Fibroblast of skin of abdomen (primary cell): ENCODE measurements at places on chromosomes 16 and 17.

GRCh38 chr17:39139161-39139511, 12.3 kb downstream of the PLXDC1 start:
- DNase-seq, result peak; percentile 90

DNA sequence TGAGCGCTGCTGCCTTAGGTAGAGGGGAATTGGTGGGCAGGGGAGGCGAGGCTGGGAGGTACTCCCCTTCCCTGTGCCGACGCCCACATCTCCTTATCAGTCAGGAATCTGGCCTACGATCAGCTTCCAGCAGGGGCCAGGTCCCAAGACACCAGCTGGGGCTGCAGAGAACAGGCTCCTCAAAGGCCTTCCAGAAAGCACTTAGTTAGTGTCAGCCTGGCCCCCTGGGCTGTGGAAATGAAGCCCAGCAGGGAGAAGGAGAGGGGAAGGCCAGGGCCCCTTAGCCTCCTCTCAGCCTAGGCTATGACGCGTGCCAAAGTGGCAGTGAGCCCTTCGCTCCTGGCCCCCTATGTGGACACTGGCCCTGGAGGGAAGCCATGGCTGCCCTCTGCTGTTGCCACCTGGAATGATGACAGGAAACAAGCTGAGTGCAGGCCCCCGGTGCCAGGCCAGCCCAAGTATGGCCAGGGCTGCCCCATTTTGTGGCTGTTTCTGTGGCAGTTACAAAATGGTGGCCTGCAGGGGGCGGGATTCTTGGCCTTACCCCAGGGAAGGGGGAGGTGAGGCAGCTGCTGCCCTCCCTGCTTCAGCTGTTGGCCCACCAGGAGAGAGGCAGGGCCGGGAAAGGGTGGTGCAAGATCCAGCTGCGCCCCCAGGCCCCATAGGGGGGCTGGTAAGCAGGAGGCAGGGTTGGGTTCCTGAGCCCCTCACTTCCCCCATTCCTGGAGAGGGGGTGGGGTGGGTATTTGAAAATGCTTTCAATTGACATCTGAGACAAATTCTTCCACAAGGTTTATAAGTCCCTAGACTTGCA, 11.3 kb downstream of the TBX4 start:
- no peak for DNase-seq

GRCh38 chr16:557463-558297, 2.5 kb upstream of the PRR35 start:
- no peak for DNase-seq

DNA sequence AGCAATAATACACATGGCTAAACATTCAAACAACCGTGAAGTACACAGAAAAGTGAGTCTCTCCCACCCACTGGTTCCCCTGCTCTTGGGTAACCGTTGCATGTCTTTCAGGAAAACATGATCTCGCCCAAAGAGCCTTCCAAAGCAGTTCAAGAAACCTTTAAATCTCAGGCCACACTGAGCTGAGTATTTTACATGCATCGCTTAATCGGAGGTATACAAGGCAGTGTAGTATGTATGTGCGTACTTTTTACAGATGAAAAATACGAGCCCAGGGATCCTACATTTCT, 741 bp upstream of the DEXI start:
- no peak for DNase-seq

- DNase-seq, result no peak
These were observed 32.2 kb downstream of the RHBDL3 start for GRCh38 chr17:32297860-32298259.

- DNase-seq, result no peak
These were observed 14.1 kb upstream of the G6PC1 start for GRCh38 chr17:42886283-42887176.

- DNase-seq, result no peak
These were observed 7.3 kb downstream of the CX3CL1 start for GRCh38 chr16:57379579-57379978.

GRCh38 chr16:89363621-89364393, 126.6 kb downstream of the ANKRD11 start:
- DNase-seq, result peak; percentile 68

GRCh38 chr17:80129006-80129565, 17.8 kb downstream of the EIF4A3 start:
- no peak for DNase-seq

GRCh38 chr16:27762441-27762840, 212.5 kb downstream of the KATNIP start:
- no peak for DNase-seq

DNA sequence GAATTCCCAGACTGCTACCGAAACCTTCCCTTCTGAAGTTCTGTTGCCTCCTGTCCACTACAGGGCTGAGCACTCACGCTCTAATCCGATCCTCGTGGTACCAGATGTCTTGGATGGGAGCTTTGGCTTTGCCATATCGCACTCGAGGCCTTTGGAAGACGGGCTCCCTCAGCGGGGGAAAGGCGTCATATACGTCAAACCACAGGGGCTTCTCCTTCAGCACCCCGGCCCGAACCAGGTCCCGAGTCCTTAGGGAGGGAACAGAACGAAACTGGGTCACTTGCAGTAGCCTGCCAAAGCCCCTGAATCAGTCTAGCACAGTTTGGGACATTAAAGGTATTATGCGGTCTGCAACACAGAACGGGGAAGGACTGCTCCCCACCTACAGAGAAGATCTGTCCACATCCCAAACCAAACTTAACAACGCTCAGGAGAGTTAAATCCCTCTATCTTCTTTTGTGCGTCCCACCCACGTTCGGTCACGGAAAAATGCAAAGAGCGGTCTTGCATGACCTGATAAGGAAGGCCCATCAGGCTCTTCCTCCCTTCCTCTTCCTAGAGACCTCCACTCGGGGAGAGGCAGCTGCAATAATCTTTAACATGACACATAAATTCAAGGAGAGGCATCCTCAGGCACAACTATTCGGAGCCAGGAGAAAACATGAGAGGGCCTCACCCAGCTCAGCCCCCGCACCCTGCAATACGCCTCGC, 526 bp downstream of the MRPS23 start:
- no peak for DNase-seq

DNA sequence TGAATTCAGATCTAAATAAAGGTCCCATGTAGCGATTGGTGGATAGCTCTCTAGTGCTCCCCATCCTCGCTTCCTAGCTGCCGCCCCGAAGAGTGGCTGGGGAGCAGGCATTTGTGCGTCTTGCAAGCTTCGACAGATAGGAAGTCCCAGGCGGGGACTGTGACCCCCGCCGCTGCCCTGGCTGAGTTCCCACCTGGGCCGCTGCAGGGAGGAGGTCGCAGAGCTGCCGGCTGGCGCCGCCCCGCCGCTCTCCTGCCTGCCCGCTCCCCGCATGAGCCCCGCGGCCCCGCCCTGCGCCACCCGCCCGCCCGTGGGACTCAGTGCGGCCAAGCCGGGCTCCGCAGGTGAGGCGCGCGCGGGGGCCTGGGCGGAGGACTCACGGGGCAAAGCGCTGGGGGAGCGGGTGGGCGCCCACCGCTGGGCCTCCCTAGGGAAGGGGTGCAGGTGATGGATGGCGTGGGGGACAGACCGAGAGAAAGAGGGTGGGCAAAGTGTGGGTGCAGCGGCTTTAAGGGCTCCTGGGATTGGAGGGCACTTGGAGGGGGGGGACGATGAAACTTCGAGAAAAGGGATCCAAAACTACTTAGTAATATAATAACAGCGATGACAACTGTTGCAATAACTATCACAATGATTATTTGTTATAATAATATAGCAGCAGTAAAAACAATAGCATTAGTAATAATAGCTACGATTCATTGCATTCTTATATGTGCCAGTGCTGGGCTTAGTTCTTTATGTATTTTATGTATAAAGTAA, at the start of gene OTOA:
Gene OTOA (plus strand): TSS at position 80 of the 759 bp plus-strand sequence. CDS start 14,547 bp downstream, outside the sequence.
- DNase-seq, result no peak

DNA sequence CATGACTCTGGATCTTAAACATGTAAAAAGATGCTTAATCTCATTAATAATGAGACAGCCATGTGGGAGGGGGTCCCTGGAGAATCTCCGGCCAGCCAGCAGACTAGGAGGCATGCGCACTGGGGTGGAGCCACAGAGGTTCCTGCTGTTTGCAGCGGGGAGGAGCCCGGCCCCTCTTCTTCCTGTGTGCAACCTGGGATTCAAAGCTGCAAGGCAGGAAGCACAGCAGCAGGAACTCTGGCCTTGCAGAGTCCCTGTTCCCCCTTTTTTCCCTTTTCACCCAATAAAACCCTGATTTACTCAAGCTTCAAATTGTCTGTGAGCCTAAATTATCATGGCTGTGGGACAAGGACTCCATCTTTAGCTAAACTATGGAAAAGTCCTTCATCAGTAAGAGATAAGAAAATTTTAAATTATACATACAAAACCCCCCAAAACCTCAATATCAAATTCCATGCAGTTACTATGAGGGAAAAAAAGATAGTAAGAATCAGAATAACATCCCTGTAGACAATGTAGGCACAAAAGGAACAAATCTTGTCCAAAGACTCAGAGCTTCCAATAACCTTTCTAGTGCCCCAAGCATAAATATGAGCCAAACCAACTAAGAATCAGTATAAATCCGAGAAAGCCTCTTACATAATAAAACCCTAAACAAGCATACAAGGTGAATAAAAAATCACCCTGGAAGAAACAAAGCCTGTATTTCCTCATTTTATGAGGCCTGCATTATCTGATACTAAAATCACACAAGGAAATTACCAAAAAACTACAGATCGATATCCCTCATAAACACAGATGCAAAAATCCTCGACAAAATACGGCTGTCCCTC, 12.1 kb downstream of the CFDP1 start:
- DNase-seq, result peak; percentile 68

DNA sequence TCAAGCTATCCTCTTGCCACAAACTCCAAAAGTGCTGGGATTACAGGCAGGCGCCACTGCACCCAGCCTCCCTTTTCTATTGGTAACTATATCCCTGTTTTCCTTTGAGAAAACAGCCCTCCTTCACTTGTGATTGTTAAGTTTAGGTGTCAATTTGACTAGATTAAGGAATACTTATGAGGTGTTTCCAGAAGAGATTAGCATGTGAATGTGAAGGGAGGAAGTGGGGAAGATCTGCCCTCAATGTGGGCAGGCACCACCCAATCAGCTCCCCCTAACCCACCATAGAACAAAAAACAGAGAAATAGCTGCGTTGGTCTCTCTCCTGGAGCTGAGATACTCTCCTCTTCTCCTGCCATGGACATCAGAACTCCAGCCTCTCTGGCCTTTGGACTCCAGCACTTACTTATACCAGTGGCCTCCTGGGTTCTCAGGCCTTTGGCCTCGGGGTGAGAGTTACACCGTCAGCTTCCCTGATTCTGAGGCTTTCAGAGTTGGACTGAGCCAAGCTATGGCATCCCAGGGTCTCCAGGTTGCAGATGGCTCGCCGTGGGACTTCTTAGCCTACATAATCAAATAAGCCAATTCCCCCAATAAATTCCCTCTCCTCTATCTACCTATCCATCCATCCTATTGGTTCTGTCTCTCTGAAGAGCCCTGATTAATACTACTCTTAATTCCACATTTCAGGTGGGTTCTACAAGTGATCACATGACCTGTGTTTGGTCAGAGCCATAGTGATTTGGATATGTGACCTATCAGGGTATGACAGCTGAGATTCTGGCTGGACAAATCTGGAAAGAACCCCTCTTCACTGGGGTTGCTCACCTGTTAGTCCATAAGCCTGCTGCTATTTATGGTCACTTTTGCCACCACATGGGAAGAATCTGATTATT, 12.0 kb upstream of the STAT3 start:
- no peak for DNase-seq

- no peak for DNase-seq
These were observed 5.8 kb downstream of the FOXL1 start for GRCh38 chr16:86584071-86584685.

- DNase-seq, result no peak
These were observed 1.6 kb downstream of the CKLF start for GRCh38 chr16:66554021-66554420.

DNA sequence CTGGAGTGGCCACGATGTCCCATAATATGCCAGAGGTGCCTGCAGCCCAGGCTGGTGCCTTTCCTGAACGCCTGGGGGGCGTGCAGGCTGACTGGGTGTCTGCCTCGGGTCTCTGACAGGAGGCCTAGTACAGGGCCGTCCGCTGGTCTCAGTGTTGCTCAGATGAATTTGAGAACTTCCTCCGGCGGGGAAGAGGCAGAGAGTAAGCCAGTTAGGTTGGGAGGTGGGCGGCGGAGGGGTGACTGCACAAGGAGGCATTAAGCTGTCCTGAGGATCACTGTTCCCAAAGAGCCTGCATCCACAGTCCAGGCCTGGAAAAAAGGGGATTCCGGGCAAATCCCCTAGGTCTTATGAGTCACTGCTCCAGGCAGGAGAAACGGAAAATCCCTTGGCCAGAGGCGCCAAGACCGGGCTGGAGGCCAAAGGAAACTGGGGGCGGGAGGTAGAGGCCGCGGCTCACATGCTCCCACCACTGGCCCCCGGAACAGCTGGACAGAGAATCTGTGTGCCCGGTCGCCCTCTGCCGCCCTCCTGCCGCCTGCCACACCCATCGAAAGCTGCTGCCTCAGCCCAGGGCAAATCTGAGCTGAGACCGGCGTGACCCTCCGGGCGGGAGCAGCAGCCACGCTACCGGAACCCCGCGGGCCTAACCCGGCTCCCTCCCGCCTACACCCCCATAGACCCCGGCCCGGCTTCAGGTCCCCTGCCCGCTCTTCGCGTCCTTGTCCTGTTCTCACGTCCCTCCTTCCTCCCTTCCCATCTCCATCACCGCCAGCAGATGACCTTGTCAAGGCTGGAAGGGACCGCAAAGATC, 1.2 kb downstream of the TRIM47 start:
- peak; percentile 86 for DNase-seq

DNA sequence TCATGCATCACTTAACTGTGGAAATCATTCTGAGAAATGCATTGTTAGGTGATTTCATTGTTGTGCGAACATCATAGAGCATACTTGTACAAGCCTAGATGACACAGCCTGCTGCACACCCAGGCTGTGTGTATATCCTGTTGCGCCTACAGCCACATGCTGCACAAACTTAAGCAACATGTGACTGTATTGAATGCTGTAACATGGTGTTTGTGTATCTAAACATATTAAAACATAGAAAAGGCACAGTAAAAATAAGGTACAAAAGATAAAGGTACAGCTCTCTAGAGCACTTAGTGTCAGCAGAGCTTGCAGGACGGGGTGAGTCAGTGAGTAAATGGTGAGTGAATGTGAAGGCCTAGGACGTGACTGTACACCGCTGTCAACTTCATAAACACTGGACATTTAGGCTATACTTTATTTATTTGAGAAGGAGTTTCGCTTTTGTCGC, 11.9 kb downstream of the FOXK2 start:
- peak; percentile 57 for DNase-seq

DNA sequence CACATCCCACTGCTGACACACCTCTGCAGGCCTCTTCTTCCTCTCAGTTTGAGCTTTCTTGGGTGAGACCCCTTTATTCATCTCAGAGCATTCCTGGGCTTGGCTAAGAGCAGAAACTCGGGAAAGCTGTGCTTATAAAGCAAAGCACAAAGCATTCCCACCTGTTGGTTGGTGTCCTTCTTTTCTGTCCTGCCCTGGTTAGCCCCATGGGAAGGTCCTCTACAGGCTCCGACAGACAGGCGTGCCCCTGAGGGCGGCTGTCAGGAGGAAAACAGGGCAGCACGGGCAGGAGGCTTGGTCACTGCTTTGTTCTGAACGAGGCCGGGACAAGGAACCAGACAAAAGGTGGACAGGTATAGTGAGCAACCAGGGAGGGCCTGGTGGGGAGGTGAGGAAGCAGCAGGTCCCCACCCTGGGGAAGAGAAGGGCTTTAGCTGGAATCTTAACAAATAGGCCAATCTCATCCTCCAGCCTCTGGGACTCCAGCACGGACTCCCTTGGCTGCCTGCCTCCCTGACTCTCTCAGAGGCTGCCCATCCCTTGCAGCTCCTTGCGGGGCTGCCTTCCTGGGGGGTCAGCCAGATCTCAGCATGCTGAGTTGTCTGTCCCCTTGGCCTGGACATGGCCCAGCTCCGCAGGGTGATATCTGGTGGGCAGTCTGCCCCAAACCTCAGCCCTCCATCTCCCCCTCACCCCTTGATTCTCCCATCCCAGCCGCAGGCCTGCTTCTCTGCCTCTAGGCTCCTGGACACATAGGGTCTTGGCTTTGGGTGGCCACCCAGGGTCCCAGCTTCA, 1.7 kb downstream of the MEOX1 start:
- DNase-seq, result no peak
